ENCODE measurements at places on chromosomes 16 and 17.

DNA sequence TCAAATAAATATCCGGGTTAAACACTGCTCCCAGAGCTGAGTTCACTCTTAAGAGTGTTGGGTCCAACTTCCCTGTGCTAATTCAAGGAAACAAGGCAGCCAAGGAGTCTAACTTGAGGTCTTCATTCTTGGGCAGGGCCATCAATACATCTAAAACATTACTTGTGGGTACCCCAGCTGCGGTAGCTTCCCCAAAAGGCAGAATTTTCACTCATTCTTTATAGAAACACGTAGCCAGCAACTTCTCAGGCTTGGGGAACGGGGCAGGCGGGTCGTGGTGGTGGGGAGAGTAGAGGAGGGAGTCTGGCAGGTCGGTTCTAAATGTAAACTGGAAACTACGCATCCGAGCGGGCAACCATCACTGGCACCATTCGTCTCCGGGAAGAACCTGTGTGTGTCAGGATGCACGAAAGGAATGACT lies 666 bp upstream of the METTL9 start:
- peak; percentile 36 for DNase-seq

DNA sequence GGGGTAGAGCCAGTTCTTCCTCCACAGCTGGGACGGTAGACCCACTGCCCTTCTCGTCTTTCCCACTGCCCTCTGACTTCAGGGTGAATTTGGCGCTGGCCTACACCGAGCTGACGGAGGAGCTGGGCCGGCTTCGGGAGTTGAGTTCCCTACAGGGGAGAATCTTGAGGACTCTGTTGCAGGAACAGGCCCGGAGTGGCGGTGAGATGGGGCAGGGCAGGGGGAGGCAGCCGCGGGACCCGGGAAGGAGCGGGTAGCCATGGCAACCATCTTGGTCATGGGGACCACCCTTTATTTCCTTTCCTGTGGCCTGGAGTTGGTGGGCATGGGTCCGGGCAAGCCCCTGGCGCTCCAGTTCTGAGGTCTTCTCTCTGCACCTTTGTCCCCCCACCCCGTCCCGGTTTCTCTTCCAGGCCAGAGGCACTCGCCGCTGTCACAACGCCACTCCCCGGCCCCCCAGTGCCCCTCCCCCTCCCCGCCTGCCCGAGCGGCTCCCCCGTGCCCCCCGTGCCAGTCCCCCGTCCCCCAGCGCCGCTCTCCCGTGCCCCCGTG lies 14.4 kb downstream of the TBKBP1 start:
- no peak for DNase-seq

DNA sequence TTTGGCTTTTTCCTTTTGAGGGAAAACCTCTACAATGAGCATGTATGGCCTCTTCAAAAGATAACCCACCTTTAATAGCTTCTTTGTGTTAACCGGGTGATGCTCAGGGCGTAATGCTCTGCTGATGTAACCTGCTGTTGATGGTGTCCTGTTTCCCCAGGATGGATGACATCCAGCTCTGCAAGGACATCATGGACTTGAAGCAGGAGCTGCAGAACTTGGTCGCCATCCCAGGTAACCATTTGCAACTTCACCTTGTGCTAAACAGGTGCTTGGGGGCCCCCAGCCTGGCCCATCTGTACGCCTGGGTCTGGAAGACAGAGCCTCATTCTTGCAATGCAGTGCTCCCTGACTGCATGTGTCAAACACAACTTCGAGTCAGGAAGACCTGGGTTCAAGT lies 75.1 kb downstream of the MARF1 start:
- DNase-seq, result no peak

- no peak for DNase-seq
Measured at GRCh38 chr17:77318491-77319210, 177.9 kb downstream of the SEC14L1 start.

DNA sequence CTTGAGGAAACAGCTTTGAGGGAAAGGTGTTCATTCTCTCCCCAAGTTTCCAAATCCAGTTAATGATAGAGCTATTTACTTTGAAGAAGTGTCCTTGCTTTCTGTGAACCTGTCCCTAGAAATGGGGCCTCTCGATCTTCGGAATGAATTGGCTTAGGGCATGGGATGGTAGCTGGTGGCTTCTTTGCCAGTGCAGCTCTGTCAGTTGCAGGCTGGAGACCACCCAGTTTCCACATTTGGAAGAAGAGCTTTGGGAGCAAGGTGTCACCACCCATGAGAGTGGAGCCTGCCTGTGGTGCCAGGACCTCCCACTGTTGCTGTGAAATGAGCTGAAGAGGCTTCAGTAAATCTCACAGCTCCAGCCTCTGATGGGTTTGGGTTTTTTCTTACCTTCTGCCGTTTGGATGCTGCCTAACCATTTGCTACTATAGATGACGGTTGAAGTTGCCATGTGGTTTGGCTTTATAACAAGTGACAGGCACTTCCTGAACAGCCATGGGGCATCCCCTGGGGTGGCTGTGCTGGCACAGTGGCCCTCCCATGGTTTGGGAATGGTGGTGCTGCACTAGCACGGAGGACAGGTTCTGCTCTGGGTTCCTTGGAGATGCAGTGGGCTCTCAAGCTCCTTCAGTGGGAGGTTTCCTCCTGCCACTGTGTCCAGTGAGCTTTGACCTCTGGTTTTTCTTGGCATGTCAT lies 19.5 kb upstream of the SLC5A10 start:
- no peak for DNase-seq

- no peak for DNase-seq
Measured at GRCh38 chr17:77312061-77312701, 171.4 kb downstream of the SEC14L1 start.

DNA sequence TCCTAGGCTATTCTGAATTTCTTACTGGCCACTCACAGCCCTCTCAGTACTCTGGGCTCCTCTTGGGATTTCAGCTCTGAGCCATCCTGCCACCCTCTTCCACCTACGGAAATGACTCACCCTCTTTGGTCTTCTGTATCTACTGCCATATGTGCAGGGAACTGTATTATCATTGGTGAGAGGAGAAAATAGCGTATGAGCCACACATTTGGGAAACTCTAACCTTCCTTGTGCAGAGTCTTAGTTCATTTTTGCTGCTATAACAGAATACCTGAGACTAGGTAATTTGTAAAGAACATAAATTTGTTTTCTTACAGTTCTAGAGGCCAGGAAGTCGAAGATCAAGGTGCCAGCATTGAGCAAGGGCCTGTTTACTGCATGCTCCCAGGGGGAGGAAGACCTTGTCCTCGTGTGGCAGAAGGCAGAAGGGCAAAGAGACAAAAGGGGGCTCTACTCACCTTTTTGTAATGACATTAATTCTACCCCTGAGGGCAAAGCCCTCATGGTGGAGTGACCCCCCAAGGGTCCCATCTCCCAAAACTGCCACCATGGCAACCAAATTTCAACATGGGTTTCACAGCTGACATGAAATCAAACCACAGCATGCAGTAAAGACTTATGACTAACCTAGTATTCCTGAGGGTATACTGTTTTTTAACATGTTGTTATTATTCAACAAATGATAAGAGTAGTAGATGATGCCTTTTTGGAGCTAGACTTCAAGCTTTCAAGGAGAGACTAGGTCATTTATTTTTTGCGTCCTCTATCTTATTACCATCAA lies 191.8 kb downstream of the PRKCA start:
- peak; percentile 34 for DNase-seq

DNA sequence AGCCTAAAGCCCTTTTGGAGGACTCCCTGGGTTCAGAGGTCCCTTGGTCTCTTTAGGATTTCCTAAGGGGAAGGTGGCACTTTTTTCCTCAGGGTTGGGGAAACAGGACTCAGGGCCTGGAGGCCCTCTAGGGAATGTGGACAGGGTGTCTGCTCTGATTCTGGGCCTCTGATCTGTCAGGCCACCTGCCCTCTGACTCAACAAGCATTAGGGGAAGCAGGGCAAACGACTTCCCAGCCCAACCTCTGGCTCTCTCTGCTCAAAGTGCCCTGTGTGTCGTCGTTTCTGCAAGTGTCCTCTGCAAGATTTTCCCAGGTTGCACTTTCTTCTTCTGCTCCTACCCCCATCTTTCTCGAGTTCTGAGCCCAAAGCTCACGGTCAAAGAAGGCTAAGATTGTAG lies 6.6 kb upstream of the IGFBP4 start:
- DNase-seq, result no peak

DNA sequence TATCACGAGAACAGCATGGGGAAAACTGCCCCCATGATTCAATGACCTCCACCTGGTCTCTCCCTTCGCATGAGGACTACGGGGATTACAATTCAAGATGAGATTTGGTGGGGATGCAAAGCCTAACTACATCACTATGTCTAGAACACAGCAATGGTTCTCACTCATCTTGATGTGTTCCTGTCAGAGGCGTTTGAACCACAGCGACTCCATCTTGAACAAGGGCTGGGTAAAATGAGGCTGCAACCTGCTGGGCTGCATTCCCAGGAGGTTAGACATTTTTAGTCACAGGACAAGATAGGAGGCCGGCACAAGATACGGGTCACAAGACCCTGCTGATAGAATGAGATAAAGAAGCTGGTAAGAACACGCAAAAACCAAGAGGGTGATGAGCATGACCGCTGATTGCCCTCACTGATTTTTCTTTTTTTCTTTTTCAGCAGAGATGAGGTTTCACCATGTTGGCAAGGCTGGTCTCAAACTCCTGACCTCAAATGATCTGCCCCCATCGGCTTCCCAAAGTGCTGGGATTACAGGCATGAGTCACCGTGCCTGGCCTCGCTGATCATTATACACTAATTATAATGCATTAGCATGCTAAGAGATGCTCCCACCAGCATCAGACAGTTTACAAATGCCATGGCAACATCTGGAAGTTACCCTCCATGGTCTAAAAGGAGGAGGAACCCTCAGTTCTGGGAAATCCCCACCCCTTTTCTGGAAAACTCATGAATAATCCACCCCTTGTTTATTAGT lies 3.0 kb upstream of the PPY start:
- no peak for DNase-seq

DNA sequence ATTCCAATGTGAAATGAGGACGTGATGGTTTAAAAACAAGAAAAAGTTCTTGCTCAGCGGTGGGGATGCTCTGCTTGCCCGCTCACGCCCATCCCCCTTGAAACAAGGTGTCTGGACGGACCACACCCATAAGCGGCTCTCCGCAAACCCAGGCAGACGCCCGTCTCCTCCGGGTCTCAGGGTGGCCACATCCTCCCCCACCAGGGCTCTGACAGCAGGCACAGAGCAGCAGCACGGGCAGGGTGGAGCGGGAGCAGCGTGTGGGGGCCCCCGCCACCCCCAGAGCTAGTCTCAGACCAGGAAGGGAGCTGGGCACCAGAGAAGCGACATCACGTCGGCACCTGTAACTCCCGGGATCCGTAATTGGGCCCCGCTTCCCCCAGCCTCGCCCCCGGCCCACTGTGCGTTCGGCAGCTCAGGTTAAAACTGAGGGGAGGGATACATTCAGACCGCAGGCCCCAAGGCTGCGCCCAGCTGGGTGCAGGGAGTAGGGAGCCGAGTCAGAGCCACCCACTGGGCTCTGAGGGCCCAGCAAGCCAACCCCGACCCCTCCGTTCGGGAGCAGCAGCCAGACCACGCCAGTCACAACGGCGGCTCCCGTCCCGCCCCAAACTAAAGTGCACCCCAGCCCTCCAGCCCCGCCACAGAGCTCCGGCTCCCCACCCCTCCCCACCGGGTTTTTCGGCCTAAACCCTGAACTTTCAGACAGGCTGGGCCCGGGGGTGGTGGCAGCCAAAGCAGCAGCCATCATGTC lies 22.0 kb downstream of the CLUH start:
- DNase-seq, result peak; percentile 2

- no peak for DNase-seq
Measured at GRCh38 chr16:49150341-49150740, 131.3 kb downstream of the CBLN1 start.

DNA sequence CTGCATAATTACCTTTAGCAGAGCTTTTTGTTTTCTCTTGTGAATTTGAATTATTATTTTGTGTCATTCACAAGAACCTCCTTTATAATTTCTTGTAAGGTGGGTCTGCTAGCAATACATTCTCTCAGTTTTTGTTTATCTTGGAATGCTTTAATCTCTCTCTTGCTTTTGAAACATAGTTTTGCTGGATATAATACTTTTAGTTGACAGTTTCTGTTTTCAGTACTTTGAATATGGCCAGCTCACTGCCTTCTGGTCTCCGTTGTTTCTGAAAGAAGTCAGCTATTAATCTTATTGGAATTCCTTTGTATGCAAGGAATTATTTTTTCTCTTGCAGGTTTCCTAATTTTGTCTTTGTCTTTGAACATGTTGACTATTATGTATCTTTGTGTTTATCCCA lies 167.0 kb downstream of the MAP2K4 start:
- no peak for DNase-seq

DNA sequence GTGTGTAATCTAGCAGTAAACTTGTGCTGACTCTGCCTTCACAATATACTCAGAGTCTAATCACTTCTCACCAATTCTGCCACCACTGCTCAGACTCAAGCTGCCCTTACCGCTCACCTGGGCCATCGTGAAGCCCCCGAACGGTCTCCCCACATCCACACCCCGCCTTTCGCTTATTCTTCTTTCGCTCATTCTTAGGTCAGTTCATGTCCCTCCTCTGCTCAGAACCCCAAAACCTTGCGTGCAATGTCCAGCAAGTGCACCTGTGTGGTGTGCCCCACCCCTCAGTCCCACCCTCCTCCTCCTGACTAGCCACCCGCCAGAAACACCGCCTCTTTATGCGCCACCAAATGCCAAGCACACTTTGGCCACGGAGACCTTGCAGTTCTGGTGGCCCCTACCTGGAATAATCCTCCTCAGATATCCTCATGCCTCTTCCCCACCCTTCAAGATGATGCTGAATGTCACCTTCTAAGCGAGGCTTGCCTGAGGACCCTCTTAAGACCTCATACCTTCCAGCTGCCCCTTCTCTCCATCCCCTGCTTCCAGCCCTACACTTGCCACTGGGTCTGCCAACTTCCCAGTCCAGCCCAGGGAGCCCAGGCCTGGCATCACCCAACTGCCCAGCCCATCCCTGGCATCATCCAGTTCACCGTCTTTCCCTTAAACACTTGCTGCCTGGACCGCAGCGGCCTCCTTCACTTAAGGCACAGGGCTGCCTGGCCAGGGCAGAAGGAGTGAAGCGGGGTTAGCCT lies 34.3 kb upstream of the RBFOX3 start:
- no peak for DNase-seq

GRCh38 chr17:35084987-35085386 lies 21.5 kb upstream of the RFFL start:
- DNase-seq, result peak; percentile 12

GRCh38 chr16:83912519-83913244 lies 13.8 kb downstream of the MLYCD start:
- DNase-seq, result no peak

GRCh38 chr17:55421179-55421934 lies at the start of gene MMD:
TSS of gene MMD (minus strand) at chr17:55421835. CDS start at chr17:55421695, 140 bp downstream.
- DNase-seq, result peak; percentile 24

- DNase-seq, result no peak
Measured at GRCh38 chr16:29961127-29961478, 776 bp upstream of the TMEM219 start.

DNA sequence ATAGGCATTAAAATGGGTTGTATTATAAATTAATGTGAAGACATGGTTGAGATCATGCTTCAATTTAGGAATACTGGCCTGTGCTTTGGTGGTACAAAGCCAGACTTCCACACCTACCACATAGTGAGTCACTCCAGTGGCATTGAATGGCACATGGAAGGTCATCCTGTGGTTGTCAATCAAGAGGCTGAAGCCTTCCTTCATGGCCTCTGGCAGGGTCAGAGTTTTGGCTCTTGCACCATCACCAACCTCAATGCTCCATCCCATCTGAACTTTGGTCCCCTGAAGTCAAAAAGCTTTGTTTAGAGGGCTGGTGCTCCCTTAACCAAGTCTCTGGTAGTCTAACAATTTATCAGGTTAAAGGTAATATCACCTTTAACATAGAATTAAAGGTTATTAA lies 6.1 kb downstream of the ZP2 start:
- no peak for DNase-seq

- no peak for DNase-seq
Measured at GRCh38 chr16:17440131-17440530, 30.6 kb downstream of the XYLT1 start.

GRCh38 chr17:75783069-75783783 lies 1.4 kb upstream of the UNK start:
- DNase-seq, result no peak
